GM18507 (cell line): ENCODE measurements at places on chromosomes 2 and 18.

DNA sequence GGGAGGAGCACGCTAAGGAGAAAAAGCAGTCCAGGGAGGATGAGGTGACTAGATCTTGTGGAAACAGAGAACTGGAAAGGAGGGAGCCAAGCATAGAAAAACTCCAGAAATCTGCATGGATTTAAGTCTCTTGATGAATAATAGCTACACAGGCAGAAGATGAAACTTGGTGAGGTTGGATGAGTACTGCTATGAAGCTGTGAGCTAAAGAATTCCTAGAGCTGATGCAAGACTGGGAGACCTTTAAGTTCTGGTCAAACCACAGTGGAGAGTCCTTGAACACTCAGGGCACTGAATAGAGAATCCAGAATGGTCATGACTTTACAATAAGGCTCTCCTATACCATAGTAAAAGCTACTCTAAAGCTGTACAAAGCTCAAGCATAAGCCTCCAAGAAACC is 18.4 kb upstream of the PIEZO2 start:
- DNase-seq, result no peak

GRCh38 chr2:162333968-162334367 is 10.0 kb upstream of the GCA start:
- DNase-seq, result no peak

DNA sequence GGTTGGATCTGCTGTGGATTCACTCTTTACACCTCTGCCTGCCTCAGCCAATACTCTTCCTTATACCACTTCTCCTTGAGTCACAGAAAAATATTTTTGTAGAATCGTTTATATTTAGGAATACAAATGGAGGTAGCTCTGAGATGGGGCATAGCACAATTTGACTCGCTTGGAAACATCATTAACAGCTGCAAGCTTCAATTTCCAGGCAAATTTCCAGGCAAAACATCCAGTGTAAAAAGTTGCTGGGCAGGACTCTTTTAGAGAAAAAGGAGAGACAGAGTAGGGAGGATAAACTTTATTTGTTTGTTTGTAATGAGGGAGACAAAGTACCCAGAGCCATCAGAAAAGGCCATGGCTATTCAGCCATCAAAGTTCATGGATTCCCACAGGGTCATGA is 74.4 kb upstream of the SOX11 start:
- DNase-seq, result no peak

DNA sequence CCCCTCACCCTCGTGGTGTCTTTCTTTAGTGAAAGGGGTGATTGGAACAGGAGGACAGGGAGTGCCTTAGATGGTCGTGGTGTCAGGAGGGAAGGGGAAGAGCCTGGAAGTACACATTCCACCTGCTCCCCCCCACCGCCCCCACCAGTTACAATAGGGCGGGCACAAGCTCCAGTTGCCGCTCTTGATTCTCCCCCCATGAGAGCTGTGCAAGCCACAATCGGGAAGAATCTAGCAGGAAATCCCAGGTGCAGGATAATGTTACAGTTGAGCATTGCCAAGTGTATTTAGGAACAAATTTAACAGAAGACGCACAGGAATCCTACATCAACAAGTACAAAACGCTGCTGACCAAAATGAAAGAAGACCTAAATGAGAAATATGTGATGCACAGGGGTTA is 73.6 kb downstream of the ASAP2 start:
- no peak for DNase-seq
